ENCODE measurements at places on chromosomes 5 and 9.

DNA sequence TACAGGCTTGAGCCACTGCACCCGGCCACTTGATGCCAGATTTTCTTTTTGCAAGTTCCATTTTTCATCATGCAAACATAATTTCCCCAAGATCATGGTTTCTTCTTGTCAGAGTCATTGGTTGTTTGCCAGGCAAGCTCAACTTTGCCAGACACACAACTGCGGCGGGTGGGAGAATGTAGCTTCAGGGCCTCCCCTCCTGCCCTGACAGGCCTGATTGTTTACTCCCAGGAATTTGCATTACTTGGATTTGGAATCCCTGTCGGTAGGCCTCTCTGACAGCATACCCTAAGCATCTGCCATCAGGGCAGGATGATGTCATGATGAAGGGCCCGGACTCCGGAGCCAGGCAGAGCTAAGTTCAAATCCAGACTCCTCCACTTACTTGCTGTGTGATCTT, 15.1 kb downstream of the RPS14 start:
- DNase-seq: no peak

DNA sequence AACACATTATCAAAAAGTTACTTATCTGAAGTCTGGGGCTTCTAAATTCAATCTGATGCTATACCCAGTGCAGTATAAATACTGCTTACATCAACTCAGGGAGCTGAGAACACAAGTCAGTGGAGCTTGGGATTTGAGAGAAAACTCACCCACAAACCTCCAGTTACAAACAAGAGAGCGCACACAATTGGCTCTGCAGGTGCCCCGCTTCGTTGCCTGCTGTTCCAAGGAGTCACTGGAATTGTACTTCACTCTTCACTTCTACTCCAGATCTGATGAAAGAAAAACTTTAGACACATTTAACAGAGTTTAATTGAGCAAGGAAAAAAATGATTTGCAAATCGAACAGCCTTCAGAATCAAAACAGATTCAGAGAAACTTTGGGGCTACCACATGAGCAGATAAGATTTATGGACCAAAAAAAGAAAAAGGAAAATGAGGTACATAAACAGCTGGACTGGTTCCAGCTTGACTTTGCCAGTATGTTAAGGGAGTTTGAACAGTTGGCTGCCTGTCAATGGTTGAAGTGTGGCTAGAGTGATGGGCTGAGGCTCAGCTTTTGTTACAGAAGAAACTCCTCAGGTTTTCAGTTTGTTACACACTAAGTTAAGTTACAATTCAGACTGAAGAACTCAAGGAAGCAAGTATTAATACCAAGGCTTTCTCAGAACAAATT, 156.6 kb downstream of the AOPEP start:
- DNase-seq: no peak

GRCh38 chr5:17260549-17260948, 43.1 kb downstream of the BASP1 start:
- no peak for DNase-seq

GRCh38 chr9:68739621-68740174, 34.7 kb downstream of the PIP5K1B start:
- no peak for DNase-seq

DNA sequence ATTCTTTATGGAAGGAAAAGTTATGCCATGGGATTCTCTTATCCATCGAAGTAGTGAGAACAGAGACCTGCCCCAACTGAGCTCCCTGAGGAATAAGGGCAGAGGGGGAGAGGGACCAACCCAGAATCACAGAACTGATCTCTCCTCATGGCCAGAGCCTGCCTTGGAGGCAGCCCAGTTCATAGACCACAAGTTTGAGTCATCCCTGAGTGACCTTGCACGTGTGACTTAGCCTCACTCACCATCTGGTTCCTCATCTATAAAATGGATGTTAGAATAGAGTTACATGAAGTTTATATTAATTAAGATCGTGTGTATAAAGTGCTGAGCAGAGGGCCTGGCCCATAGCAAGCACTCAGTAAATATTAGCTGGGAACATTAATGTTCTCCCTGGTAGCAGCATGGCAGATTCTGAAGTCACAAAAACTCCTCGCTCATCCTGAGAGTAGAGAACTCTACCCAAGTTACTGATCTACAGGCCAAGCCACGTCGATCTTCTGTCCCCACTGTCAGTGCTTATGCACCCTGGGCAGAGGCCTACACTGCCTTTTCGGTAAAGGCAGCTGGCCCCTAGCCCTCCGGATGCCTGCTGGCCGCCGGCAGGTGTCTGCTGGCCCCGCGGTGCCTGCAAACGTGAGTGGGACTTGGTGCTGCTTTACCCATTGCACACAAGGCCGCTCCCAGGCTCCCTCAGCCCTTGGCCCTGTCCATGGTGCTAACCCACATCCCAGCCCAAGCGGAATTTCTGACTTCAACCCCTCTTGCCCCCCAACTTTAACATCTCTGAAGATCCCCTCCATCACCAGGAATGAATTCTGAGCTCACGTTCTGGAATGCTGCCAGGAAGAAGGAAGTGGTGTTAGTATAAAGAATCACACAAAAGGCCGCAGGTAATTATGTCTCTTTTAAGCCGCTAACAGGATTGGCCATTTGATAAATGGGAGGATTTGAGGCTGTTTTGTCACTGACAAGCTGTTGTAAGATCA, 61.1 kb upstream of the ARAP3 start:
- no peak for DNase-seq

DNA sequence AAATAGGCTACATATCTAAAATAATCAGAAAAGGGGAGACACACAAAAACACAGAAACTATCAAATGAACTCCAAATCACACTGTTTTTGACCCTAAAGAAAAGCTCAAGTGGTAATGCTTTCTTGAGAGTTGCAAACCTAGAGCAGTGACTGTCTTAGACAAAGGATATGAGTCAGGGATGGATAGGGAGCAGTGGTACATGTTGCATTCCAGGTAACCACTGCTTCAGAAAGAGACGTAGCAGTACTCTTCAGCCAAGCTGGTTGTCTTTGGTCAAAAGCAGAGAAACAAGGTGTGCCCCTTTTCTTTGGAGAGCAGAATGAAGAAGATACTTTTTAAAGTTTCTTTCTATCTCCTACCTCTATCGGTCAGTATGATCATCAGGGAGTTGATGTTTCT, 1003.6 kb downstream of the CDH9 start:
- DNase-seq: no peak

DNA sequence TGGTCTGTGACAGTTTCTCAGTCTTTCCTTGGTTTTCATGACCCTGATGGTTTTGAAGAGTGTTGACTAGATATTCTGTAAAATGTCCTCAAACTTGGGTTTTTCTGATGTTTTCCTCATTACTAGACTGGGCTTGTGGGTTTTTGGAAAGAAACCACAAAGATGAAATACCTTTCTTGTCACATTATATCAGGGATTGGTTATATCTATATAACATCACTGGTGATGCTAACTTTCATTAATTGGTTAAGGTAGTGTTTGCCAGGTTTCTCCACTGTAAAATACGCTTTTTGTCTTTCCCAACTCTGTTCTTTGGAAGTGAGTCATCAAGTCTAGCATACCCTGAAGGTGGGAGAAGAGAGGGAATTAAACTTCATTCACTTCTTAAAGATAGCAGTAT, 3.3 kb upstream of the IL31RA start:
- DNase-seq: no peak

- DNase-seq: no peak
Observed at GRCh38 chr5:15513431-15513830, 13.5 kb downstream of the FBXL7 start.

DNA sequence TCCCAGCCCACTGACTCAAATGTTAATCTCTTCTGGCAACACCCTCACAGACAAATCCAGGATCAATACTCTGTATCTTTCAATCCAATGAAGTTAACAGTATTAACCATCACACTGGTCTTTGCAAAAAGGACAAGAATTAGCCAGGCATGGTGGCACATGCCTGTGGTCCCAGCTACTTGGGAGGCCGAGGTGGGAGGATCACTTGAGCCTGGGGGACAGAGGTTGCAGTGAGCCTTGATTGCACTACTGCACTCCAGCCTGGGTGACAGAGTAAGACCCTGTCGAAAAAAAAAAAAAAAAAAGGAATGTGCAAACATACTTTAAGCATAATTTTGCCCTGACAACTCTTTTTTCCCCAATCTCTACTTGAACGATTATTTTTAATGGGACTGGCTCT, 57.9 kb upstream of the ERBIN start:
- no peak for DNase-seq

GRCh38 chr5:53603009-53603687, 42.7 kb downstream of the NDUFS4 start:
- DNase-seq: no peak

GRCh38 chr9:137524981-137525317, 25.3 kb downstream of the PNPLA7 start:
- no peak for DNase-seq

DNA sequence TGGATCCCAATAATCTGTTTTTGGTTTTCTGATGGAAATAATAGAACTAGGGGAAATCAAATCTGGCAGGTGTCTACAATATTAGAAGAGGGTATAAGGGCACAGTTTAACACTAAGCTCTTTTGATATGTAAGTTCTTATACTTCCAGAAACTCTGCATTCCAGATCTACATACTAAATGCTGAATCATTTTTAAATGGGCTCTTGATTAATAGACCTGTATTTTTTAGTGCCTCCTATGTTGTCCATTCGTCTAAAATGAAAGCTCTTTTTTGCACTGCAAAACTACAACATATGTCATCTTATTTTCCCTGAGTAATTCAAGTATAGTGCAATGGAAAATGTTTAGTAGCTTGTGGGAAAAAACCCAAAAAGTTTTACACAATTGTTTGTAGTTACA, 44.2 kb downstream of the NR6A1 start:
- no peak for DNase-seq

GRCh38 chr9:137045294-137046087, 486 bp downstream of the NPDC1 start:
- peak; percentile 41 for DNase-seq

- DNase-seq: no peak
Observed at GRCh38 chr9:112063586-112063985, 111.5 kb downstream of the SUSD1 start.

DNA sequence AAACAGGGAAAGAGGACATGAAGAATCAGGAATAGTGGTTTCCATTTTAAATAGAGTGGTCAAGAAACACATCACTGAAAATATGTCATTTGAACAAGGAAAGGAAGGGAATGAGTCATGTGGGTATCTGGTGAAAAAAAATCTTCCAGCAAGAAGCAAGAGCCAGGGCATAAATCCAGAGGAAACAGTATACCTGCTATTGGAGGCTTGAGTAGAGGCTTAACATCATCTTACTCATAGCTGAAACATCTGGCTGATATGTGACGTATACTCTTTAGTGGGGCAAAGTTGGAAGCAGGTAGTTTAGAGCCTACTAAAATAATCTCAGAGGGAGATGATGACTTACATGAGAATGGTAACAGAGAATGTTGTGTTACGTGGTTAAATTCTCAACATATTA, 517.2 kb downstream of the CAAP1 start:
- no peak for DNase-seq

DNA sequence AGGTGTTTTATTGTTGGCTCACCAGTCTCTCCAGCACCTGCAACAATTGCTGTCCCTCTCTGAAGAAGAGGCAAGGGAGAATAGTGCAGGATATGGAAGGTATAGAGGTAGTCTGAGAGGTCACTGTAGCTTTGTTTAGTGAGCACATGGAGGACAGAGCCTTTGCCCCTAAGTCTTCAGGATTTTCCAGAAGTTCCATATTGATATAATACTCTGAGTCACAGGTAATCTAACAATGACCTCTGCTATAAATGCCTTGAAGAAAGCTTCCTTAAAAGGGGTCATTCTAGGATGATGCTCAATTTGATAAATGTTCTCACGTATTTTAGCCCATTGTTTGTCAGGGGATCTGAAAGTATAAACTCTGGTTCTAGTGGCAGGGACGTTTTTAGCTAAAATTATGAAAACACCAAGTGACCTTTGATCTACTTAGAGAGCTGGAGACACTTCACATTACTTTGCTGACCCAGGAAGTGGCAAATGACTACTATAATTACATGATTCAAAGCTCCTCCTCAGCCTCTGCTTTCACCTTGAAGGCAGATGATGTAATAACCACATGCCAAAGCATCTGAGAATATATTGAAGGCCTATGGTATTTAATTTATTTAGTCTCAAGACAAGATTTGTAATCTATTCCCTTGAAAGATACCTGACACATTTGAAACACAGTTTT, 366.9 kb upstream of the NUDT12 start:
- no peak for DNase-seq

- DNase-seq: no peak
Observed at GRCh38 chr9:69564557-69564956, 107.6 kb downstream of the APBA1 start.

GRCh38 chr9:4382722-4383317, 83.0 kb upstream of the GLIS3 start:
- no peak for DNase-seq

DNA sequence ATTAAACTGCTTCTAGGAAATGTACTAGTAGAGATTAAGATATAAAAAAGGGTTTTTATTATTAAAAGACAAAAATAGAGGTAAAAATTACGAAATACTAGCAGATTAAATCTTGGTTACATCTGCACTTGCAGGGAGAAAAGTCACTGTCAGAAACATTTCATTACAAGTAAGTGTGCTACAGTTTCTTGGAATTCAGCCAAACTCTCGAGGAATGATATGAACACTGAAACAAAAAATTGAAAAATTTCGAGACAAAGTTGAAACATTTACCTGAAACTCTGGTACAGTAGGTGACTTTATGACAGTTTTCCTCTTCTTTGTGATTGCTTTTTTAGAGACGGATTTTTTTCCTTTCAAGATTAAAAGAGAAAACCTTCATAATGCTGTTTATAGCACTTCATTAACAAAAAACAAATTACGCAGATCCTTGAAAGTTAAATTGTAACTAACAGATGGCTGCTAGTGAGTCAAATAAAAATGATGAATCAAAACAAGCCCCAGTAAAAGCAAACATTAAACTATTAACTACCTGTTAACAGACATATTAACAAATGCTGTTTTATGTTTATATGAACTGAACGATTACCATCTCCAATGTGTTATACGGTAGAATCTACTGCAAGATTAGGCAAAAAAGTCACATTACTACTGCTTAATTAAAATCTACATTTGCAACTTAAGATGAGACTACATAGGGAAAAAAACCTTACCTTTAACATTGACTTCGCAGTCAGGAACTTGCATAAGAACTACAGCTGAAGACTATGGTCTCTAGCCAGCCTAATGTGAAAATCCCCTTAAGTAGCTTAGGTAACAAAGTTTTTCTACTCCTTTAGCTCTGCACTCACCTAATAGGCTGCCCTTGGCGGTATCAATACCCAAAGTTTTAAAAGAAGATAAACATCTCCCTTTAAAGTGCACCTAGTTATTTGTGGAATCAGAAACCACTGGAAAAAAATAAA, 61.4 kb downstream of the RANBP6 start:
- no peak for DNase-seq

- DNase-seq: peak; percentile 35
Observed at GRCh38 chr9:130237763-130238524, 27.6 kb upstream of the HMCN2 start.

DNA sequence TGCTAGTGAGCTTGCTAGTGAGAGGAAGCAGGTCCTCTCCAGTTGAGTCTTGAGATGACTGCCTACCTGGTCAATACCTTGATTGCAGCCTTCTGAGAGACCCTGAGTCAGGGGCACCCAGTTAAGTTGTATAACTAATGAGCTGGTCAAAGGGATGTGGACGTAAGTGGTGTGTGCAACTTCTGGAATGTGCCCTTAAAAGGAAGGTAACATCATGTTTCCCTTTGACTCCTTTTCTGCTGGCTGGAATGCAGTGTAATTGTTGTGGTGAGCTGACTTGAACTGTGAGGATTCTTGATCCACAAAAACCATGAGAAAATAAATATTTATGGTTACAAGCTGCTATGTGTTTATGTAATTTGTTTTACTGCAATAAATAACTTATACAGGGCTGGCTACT, 2.4 kb upstream of the SNX2 start:
- no peak for DNase-seq
